ENCODE measurements at places on chromosomes 16 and 17.

GRCh38 chr17:38425744-38426143, 2.5 kb upstream of the ARHGAP23 start:
- no peak for DNase-seq

DNA sequence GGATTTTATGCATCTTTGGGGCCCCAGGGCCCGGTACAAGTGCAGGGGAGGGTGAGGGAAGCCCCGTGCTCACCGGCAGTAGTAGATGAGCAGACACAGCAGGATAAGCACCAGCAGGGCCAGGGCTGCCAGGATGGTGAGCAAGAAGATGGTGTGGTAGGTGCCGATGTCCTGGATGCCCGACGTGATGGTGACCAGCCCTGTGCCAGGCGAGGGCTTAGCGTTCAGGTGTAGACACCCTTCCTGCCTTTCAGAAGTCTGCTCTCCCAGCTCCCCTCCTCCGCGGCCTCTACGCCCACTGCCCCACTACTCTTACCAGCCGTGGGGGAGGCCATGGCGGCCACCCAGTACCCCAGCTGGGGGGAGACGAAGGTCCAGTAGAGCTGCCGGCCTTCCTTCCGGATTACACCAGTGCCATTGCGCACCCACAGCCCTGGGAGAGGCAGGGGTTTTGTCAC, 8.0 kb downstream of the FAM171A2 start:
- no peak for DNase-seq

DNA sequence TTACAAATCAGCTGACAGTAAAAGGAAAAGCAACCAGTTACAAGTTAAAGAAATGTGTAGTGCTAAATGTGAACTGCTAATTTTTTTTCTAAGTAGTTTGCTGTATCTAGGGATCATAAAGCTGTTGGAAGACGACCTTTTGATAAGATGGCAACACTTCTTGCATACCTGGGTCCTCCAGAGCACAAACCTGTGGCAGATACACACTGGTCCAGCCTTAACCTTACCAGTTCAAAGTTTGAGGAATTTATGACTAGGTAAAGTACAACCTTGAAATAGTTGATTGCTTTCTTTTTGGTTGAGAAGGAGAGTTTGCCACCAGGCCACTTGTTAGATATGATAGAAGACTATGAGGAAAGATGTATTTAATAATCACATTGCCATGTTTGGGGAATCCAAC, 35.4 kb downstream of the OMG start:
- no peak for DNase-seq

DNA sequence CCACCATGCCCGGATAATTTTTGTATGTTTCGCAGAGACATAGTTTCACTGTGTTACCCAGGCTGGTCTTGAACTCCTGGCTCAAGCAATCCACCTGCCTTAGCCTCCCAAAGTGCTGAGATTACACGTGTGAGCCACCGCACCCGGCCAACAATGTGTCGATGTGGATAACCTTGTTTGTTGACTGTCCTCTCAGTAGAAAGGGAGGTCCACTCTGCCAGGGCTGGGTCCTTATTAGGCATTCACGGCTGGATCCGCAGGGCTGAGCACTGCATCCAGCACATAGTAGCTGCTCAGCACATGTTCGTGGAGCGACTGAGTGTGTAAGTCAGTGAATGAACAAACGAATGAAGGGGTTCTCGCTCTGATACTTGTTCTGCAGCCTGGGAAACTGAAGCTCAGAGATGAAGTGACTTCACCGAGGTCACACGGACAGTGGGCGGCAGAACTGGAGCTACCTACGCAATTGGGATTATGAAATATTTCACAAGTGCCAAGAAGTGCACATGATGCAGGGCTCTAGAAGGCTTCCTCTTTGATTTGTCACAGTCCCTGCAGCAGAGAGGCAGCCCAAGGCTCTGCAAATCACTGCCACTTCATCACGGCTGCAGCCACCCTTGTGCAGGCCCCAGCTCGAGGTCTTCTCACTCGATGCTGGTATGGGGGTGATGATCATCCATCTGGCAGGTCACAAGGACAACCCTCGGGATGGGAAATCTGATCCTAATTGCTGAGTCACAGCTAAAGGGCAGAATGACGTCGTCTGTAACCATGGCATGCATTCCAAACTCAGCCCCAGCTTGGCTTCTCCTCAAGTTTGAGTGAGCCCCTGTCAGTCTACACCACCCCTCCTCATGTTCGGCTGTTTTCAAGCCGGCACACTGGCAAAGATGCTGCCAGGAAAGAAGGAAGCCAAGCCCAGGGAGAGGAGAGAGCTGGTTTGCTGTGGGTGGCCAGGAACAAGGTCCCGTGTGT, 28.0 kb upstream of the SNN start:
- no peak for DNase-seq

Data from activated CD8-positive, alpha-beta memory T cell treated with anti-CD3 and anti-CD28 coated beads, Interleukin-2, amount 50 U/mL, for 4 hours (primary cell).